Smooth muscle cell of the umbilical artery (primary cell): ENCODE measurements at places on chromosomes 1 and 21. TPM values are rescaled to one million over a fixed set of nuclear protein-coding genes. Genes with fewer than 3 reads are reported as not detected.

NFYC gene
- total RNA-seq, result 13.4 and 22.4 TPM in 2 replicates

POFUT2 gene
- total RNA-seq, result 140 and 154 TPM in 2 replicates

TFF3 gene
- total RNA-seq, result not detected in 2 replicates

LCE1E gene
- 0.42 TPM in 1 of 2 replicates, not detected in the other for total RNA-seq

HSD11B1 gene
- 1.2 and 41.6 TPM in 2 replicates for total RNA-seq

CLCA4 gene
- total RNA-seq, result not detected in 2 replicates

MASP2 gene
- total RNA-seq, result not detected in 2 replicates

CFAP45 gene
- total RNA-seq, result under 0.01 and 0.55 TPM in 2 replicates

KCNN3 gene
- under 0.01 and 0.32 TPM in 2 replicates for total RNA-seq

HSPB7 gene
- total RNA-seq, result 5.9 and 6.4 TPM in 2 replicates
